ENCODE measurements at places on chromosomes 13 and 19.

DNA sequence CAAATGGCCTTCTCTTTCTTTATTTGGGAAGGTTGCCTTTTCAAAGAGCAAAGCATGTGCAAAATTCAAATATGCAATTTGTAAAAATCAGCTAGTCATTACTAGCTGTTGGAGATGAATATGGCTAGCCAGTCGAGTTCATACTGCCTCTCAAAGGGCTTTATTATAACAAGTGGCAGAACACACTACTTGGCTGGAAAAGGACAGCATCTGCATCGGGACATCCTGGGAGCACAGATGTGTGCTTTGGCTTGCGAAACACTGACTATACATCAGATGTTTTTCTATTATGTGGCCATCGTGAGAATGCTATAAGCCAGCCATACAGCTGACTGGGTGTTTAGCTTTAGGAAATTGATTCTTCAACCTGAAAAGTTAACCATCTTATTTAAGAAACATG lies 424.2 kb downstream of the KCTD12 start:
- no peak for DNase-seq

DNA sequence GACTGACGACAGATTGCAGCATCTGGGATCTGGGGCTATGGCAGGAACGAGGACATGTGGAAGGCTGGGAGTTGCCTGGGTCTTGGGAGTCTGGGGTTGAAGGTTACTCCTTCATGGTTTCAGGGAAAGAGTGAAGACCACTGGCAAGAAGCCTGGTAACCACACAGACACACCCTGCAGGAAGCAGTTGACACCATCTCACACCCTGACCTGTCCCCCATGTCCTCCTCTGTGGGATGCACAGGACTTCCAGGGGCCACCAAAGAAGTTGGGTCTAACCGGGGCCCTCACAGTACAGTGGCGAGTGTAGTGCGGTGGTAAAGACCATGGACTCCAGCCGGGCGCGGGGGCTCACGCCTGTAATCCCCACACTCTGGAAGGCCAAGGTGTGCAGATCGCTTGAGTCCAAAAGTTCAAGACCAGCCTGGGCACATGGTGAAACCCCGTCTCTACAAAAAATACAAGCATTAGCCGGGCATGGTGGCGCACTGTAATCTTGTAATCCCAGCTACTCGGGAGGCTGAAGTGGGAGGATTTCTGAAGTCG lies 10.6 kb upstream of the FFAR2 start:
- DNase-seq: no peak

DNA sequence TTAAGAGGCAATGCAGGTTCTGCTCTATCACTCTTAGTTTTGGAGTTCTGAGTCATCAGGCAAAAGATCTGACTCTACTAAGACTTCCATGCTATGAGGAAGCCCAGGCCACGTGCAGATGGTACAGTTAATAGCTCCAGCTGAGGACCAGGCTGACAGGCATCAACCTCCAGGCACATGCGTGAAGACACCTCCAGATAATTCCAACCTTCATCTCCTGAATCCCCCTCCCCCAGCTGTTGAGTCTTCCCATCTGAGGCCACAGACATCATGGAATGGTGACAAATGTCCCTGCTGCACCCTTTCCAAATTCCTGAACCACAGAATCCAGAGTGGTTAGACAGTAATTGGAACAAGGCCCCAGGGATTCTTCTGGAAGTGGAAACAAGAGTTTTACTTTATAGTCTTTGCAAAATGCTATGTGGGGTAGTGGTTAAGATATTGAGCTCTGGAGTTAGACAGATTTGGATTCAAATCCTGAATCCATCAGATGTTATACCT lies 183.8 kb downstream of the KLF5 start:
- DNase-seq: no peak

GRCh38 chr13:79485014-79485811 lies 4.3 kb downstream of the NDFIP2 start:
- no peak for DNase-seq

DNA sequence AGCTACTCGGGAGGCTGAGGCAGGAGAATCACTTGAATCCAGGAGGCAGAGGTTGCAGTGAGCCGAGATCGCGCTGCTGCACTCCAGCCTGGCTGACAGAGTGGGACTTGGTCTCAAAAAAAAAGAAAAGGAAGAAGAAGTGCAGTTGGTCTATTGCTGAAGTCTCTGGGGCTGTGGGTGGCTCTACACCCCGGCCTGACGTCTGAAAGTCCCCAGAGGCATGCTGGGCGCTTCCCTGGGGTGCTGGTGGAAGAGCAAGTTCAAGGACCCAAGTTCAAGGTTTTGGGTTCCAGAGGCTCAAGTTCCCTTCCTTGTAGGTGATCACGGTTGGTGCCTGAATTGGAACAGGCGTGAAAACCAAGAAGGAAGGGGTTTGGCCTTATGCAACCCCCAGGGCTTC lies 3.8 kb downstream of the HCN2 start:
- no peak for DNase-seq

- no peak for DNase-seq
Measured at GRCh38 chr13:24748061-24748400, 15.9 kb upstream of the RNF17 start.

DNA sequence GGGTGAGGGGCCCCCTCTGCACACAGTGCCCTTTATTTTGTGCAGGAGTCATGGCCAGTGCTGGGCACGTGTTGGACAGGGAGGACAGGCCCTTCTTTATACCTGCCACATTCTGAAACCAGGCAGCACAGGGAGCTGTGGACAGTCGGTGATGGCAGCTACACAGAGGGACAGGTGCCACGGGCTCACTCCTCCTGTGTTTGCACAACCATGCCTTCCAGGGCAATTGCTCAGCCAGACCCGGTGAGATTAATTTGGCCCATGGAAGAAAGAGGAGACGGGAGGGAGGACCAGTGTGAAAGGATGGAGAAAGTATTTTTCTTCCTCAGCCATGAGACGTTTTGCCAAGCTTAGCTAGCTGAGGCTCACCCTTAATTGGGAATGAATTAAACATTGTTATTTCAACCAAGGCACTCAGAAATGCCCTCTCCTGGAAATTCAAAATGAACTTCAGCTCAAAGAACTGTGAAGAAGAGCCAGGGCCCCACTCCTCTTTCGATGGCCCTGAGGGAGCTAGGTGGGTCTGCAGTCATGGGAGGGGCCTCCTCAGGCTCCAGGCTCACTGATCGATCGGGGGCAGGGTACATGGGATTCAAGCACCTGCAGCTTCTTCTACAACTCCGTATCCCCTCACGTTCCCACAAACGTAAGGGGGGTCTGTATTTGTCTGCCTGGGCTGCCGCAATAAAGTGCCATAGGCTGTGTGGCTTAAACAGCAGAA lies 41.2 kb downstream of the SHISA2 start:
- no peak for DNase-seq

DNA sequence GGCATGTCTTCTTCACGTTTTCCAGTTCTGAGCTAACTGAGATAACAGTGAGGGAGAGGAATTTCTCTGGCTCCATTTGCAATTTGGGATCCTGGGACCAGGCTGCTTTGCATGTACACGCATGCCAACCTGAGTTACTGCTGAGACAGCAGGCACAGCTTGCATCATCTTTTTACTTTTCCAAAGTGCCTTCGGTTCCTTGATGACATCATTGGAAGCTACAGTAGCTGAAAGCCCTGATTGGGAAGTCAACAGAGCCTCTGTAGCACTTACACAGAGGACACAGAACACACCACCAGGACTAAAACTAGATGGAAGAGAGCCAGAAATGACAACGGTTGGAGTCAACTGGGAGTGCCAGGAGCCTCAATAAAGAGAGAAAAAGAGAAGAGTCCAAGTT lies 399.1 kb upstream of the GPC6 start:
- no peak for DNase-seq

- DNase-seq: no peak
Measured at GRCh38 chr19:55488986-55489710, 912 bp downstream of the SSC5D start.

DNA sequence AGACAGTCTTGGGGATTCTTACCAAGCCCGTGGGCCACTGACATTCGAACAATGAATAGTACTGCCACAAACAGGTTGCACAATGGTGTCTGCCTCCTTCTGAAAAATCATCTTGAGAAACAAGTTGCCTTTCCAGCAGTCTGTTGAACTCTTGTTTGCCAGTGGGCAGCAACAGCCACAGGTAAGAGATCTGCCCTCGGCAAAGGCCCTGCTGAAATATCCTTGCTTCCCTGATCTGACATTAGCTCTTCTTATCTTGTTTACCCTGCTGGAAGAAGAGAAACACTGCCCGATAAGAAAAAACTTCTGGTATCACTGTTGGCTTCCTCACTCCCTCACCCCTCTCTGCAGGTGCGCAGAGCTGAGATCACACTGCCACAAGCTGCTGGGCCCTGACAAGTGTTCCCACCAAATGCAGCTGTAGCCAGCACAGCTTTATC lies 2.0 kb downstream of the DOCK9 start:
- DNase-seq: no peak

GRCh38 chr19:30361107-30361447 lies 11.1 kb upstream of the ZNF536 start:
- no peak for DNase-seq

Data from natural killer cell treated with Interleukin-12 subunit alpha and Interleukin-12 subunit beta and Interleukin-15 and Interleukin-18, amount 100 ng/mL, for 72 hours (primary cell).